Fibroblast of skin of right biceps (primary cell): ENCODE measurements at places on chromosomes 1 and 21.

DNA sequence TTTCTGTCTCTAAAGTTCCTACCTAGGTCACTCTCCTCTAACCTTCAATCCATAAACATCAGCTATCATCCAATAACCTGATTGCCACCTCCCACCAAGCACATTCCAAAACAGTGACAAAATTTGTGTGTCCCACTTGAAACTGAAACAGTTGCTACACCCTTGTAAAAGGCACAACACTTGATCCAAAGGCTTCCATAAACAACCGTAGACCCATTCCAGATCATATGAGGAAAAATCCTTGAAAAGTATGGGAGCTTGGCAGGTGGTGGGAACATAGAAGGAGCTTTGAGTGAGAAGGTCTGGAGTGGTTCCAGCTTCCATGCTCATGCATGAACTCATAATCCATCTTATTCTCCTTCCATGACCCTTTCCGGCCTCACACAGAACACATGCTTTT is 82.0 kb upstream of the ATP1A1 start:
- no peak for DNase-seq

DNA sequence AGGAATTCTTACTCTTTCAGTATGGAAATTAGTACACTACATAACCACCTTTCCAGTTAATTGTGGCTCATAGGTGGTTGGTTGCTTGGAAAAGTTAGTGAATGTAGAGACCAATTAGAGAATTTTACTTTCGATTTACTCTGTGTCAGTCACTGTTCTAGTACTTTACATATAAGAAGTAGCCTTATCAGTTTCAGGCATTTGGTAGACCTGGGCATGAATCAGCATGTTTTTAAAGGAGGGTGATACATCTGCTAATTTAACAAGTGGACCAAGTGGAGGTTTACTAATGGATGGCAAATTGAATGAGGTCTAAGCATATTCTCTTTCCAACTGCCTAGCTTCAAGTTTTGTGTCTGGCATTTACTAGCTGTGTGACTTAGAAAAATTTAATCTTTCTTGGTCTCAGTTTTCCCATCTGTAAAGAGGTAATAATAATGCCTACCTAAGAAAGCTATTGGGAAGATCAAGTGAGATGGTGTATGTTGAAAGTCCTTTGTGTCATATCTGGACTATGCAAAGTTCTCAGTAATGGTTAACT is 1158.6 kb downstream of the PLA2G4A start:
- no peak for DNase-seq

DNA sequence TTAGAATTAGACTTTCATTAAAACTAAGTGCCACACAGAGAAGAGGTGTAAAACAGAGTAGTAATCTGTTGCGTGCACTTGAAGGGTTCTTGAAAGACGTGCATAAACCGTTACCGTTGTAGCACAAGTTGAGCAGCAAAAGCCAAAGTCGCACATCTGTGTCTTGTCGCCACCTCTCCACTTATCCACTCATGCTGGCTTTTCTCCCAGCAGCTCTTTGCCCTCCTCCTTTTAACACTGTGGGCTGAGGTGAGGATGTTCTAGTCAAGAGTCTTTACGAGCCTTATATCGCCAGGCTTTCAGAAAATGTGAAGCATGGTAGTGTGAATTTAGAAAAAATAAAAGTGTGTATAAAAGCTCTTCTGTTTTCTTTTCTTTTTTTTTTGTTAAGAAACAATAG is 48.0 kb downstream of the NR5A2 start:
- DNase-seq = no peak

DNA sequence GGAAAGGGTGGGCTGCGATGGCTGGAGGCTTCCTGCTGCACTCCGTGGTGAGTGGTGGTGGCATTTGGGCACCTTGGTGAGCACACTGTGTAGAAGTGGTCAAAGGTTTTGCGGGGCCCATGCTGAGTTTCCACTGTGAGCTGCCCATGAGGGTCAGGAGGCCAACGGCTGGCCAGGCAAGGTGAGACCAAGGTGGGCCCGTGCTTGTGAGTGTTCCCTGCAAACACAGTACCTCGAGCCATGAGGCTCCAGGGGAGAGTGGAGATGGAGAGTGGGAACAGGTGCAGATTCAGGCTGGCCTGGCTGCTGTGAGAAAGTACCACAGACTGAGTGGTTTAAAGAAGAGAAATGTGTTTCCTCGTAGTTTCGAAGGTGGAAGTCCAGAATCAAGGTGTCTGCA is 40.8 kb downstream of the AJAP1 start:
- no peak for DNase-seq

DNA sequence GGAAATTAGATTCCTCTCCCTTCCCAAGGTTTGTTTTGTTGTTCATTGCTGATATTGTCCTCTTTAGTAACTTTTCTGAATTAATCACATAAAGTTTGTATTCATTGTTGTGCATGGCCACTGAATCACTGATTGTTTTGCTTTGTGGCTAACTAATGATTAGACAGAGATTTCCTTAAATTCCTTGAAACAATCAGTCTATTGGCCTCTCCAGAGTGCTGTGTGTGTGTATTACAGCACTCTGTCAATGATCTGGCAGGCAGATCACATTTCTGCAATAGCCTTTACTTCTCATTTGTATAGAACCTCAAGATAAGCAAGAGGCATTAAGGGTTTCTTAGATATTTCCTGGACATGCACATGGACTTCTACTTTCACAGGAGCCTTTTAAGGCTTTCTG is 78.6 kb downstream of the DUSP10 start:
- DNase-seq = no peak

GRCh38 chr1:204976646-204977045 is 66.4 kb upstream of the CNTN2 start:
- DNase-seq = no peak

GRCh38 chr1:159196543-159196942 is 8.1 kb upstream of the ACKR1 start:
- no peak for DNase-seq

DNA sequence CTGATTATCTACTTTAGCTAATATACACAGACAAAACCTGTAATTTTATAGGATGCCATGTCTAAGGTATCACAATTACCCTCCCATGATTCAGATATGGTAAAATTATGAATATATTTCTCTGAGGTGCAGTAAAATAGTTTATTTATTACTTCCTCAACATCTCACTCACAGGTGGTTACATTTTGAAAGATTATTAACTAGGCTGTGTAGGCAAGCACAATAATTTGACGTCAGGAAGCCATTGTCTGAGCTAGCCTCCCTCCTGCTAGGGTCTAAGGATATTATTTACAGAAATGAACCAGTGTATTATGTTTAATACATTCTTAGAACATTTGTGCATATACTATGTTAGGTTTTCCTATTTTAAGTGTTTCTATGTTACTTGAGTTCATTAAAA is 69.9 kb upstream of the ADGRL2 start:
- DNase-seq = no peak

GRCh38 chr1:157004806-157005205 is 40.7 kb downstream of the ARHGEF11 start:
- DNase-seq = no peak

- DNase-seq = no peak
These were observed 14.7 kb downstream of the S100A10 start for GRCh38 chr1:151978922-151979321.

DNA sequence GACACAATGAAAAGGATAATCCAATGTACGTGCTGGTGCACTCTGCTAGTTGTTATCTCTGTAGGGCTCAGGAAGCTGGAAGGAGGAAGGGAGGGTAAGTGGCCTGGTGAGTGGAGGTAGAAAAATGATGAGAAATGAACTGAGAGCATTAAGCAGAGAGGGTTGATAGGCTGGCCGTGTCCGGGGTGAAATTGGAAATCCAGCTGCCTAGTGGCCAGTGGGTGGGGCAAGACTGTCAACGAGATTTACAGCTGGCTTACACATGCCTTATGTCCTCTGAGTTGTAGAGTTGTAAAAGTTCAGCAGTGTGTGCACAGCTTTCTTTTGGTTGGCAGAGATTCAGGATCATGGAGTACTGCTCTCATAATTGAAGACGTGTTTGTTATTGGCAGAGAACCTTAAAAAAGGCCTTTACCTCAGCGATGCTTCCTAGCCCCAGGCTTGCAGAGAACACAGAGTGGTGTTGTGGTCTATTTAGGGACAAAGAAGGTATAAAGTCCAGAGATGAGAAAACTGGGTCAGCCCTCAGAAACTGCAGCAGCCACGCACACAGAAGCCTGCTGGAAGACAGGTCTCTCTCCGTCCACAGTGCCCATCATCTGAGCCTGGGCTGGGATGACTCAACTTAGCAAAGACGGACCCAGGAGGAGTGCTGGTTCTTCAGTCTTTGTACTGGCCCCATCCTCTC is 132.4 kb downstream of the EDEM3 start:
- DNase-seq = peak; percentile 75
